ENCODE measurements at places on chromosomes 4 and X.

GRCh38 chr4:1194010-1194900 lies 21.9 kb upstream of the SPON2 start:
- no peak for DNase-seq

- no peak for DNase-seq
Observed at GRCh38 chrX:111641969-111642368, 39.0 kb upstream of the ALG13 start.

DNA sequence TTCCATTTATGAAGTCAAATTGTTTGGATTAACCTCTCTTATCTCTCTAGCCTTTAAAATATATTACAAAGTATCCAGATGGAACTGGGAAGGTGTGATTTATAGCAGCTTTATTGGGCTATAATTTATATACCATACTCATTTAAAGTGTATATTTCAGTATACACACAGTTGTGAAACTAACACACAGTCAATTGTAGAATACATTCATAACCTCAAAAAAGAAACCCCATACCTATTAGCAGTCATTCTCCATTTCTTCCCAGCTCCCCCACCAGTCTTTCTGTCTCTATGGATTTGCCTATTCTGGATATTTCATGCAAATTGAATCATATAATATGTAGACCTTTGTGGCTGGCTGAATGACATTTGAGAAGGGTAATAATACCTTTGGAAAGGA lies 7.6 kb upstream of the NAP1L5 start:
- DNase-seq, result no peak

DNA sequence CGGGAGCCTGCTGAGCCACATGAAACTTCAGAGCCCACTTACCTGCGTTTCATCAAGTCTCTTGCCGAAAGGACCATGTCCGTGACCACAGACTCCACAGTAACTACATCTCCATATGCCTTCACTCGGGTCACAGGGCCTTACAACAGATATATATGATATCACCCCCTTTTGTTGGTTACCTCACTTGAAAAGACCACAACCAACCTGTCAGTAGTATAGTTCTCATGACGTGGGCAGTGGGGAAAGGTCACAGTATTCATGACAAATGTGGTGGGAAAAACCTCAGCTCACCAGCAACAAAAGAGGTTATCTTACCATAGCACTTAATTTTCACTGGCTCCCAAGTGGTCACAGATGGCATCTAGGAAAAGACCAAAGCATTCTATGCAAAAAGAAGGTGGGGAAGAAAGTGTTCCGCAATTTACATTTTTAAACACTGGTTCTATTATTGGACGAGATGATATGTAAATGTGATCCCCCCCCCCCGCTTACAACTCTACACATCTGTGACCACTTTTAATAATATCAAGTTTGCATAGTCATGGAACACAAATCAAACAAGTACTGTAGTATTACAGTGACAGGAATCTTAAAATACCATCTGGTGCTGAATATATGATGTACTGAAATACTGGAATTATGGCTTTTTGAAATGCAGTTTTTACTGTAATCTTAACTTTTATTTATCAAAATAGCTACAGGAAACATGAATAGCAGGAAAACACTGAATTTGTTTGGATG lies 129.9 kb downstream of the TET2 start:
- DNase-seq, result no peak

- DNase-seq, result no peak
Observed at GRCh38 chrX:136999024-136999423, 34.8 kb downstream of the GPR101 start.

DNA sequence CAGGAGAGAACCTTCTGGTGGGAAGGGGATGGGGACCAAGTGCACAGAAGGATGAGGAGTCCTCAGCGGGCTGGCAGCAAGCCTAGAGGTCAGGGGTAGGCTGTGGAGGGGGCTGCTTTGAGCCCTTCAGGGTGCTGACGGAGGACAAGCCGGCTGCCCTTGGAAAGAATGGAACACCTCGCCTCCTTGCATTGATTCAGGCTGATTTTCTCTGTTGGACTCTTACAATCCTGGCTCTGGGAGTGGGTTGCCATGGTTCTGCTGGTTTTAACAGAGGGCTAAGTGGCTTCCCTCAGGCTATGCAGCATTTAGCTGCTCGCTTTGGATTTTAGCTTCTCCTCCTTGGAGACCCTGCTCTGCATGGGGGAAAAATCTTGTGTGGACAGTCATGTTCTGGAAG lies 49.4 kb upstream of the CHRNA9 start:
- no peak for DNase-seq

DNA sequence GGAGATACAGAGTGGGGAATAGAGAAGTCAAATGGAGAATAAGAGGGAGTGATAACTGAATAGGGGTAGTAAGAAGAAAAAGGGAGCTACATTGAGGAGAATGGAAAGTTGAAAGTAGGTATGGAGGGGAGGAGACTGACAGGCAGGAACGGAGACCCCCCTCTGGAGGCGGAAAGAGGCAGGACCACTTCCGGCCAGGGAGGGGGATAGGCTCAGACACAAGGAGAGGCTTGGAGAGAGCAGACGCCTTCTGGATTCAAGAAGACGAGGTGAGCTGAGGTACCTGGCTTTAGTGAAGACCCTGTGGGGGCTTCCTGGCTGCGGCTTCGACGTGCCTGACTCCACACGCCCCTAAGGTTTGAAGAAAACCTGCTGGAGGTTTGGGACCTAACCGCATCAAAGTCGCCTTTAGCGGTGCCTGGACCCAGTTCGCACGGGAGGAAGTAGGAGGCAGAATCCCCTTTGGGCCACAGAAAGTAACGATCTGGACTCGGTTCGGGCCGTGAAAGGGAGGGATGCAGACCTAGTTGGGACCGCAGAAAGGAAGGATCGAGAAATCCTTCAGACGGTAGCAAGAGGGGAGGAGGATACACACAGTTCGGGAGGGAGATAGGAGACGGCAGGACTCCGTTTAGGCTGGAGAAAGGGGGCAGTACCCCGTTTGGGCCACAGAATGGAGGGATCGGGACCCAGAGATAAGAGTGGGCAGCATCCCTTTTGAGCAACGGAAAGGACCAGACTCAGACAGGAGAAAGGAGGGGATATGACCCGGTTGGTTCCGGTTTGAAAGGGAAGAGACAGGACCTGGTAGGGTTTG lies at the start of gene TRO:
TRO (plus strand) TSS at position 215 of the 817 bp plus-strand sequence. CDS start 1,423 bp downstream, outside the sequence.
- no peak for DNase-seq

DNA sequence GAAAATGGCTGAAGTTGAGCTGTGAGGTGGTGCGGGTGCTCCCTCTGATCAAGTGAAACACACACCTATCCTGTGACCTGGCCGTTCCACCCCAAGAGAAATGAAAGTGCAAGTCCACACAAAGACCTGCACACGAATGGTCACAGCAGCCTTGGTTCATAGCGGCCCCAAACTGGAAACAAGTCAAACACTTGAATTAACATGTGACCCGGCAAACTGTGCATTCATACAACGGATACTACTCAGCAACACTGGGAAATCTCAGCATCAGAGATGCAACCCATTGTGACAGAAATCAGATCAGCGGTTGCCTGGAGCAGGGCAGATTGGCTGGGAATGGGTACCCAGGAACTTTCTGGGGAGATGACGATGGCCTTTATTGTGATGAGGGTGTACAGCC lies 7.6 kb downstream of the G6PD start:
- no peak for DNase-seq

All from GOT3 (cell line).